Central memory CD4-positive, alpha-beta T cell (primary cell): ENCODE measurements at places on chromosomes 7 and 10.

DNA sequence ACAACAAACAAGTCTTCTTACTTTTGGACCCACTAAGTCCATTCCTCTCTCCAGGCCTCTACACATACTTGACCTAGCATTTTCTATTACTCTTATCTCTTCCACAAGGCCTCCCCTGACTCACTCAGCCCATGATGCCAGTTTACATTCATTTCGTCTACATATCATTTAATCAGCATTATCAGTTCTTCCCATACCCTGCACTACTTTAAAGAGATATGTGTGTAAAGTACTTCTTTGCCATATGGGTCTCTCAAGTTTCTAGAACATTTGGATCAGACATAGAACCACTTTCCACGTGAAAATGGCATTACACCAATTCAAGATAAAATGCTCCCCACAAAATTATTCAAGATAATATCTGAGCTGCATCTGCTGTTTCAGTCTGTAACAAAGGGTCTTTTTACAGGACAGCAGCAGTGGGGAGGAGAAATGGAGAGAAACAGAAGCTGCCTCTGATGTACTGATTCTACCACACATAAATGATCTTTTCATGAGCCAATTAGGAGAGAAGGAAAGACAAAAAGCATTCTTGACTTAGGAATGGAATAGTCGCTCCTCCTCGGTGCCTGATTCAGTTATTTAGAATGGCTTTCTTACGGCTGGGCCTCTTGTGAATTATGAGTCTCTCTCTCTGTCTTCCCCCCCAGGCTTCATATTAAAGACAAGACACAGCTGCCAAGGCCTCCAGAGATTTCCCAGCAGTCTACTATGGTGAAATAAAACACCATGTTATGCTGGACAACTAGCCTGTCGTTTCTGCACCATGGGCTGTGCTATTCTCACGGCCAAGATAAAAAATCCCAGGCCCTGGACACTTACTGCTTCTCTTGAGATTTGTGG, 46.9 kb upstream of the SEPTIN7 start:
- no peak for DNase-seq

DNA sequence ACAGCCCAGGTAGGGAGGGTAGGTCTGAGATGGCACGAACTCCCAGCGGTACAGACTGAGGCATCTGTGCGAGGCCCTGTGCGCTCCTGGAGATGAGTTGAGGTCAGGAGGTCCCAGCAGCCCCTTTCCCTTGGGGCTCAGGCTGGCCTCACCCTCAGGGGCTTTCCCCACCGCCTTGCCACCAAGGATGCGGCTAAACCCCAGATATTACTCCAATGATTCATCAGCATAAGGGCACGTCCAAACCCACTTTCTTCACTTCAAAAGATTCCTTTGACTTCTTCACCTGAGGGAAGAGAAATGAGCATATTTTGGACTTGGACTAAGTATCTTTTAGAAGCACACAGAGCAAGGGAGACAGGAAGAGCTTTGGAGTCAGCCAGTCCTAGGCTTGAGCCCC, 20.3 kb downstream of the UROS start:
- DNase-seq = no peak

DNA sequence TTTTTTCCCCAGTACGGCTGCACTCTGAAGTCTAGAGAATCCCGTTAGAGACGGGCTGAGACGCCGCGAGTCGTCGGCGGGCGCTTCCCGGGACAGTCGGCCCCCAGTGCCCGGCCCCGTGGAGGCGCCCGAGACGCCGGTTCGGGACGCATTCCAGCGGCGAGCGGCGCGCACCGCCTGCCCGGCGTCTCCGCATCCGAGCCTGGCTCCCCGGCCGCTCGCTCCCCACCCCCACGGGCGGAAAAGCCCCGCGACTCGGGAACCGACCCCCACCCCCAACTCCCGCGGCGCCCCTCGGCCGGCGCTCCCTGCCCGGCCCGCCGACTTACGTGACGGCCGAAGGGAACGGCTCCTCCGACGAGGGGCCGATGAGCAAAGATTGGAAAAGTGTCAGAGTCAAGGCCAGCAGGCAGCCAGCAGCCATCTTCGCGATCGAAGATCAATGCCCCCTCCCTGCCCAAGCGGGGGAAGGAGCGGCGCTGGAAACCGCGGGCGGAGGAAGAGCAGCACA, 486 bp downstream of the CACNA2D1 start:
- no peak for DNase-seq

GRCh38 chr10:90319188-90319914, 538.5 kb downstream of the HTR7 start:
- no peak for DNase-seq

DNA sequence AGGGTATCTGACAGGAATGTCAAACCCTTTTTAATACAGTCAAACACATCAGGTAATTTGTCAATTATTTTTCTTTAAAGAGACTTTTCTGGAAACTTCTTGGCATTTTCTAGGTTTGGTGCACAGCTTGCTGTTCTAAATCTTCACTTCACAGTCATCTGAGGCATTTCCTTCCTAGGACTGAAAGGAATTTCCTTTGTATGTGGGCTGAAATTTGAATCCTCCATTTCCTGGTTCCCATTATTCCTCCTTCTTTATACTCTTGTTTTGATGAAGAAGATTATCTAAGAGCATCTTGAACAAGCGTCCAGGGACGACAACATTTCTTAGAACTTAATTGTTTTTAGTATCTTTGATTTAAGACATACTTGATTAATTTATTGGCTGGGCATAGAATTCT, 24.9 kb downstream of the CALD1 start:
- no peak for DNase-seq

- DNase-seq = no peak
These were observed 436 bp upstream of the SLC25A13 start for GRCh38 chr7:96322373-96322695.

GRCh38 chr7:30764030-30764975, 6.9 kb upstream of the MINDY4 start:
- no peak for DNase-seq

DNA sequence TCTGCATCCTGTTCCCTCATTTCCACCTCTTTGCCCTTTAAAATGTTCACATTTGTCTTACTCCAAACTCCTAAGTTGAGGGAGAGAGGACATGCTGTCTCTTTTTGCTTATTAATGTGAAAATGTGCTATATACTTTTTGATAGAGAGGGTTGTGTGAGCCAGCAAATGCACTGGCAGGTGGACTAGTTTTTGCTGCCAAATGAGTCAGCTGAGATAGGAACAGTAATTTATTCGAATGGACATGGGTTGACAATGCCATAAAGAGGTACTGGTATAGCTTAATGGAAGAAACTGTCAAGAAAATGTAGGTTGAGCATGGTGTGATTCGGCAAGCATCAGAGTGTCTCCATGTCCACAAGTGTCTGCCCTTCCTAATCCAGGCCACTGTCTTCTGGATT, 9.2 kb upstream of the TRUB1 start:
- DNase-seq = no peak

DNA sequence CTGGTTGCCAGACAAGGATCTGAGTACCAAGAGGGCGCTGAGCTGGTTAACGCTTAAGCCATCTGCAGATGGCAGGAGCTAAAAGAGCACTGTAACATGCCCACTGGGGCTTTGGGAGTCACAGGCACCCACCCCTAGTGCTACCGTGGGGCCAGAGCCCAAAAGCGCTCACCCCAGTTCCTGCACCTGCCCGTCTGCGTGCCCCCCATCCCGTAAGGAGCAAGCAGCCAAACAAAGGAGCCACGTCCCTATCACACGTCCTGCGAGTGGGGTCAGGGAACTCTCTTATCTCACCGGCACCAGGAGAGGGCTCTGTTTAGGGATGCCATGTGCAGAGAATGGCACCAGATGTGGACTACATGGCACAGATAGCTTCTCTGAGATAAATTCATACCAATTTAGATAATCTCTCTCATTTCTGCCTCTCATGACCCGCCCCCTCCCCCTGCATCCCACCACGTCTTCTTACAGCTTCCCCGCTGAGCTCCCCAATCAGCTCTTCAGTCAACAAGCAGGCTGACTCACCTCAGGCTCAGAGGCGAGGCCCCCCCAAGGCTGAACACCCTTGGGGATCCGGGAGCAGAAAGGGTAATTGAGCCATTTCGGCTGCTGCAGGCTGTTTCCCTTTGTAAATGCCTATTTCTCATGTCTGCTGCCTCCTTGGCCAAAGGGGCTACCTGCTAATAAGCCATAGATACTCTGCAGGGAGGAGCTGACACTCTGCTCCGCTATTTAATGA, 235.7 kb downstream of the GRID1 start:
- DNase-seq = no peak

GRCh38 chr7:129238546-129238945, 13.7 kb downstream of the AHCYL2 start:
- no peak for DNase-seq

DNA sequence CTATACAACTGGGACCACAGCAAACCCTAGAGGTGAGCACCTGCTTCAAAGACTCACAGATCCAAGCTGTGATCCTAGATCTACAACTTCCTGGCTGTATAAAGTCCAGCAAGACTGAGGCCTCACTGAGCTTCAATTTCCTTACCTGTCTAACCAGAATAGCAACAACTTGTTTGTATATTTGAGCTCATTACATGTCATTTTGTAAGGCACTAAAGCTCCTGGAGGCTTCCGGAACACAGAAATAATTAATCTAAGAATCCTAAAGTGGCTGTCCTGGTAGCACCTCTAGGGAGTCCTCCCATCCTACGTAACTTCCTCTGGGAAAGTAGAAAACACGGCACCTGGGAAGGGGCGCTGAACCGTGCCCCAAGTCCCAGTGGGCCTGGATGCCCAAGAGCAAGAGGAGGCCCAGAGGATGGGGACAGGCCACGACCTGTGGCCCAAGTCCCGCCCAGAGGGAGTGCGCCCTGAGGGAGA, 39.4 kb downstream of the HK1 start:
- DNase-seq = no peak

DNA sequence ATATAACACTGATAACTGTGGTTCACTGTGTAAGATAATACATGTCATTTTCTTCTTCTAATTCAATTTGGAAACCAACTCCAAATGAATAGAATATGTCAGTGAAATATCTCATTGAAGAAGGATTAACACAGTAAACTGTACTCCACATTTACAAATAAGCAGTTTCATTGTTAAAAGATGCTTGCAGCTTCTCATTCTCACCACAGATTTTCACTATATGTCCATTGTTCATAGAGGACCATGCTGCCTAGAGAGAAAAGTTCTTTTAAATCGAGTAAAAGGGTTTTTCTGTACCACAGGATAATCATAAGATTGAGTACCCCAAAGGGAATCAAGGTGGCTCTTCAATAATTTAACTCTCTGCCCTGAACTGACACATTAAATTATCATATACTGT, 165.5 kb downstream of the LRRN3 start:
- no peak for DNase-seq

GRCh38 chr10:35635576-35635975, 6.5 kb downstream of the FZD8 start:
- peak; percentile 58 for DNase-seq

DNA sequence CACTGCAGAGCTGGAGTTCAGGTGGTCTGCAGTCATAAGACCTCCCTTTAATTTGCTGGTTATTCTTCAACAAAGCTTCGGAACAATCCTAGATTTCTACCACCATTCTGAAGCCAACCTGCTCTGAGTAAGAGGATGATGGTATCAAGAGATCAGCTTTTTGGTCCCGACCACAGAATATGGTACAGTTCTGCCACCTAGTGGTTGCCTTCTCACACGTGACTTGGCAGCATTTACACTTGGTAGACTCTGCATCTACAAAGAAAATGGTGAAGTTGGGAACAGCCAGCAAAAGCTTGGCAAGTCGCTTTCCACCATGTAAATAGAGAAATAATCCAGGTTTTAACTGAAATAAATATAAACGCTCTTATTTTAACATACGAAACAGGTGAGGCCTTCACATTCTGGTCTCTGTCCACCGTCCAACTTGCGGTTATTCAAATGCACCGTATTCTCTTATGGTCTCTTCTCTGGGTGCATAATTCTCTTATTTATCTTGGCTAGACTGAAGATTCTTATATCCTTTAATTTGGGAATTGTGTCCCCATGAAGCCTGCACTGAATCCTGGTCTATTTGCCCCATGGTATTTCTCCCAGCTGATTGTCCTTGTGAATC, 173.9 kb upstream of the GRM3 start:
- DNase-seq = no peak

GRCh38 chr7:99788554-99788953, 4.6 kb upstream of the CYP3A4 start:
- DNase-seq = no peak

GRCh38 chr7:44131173-44132029, 8.1 kb upstream of the POLD2 start:
- DNase-seq = no peak

GRCh38 chr10:62735464-62736167, 68.9 kb upstream of the ADO start:
- DNase-seq = no peak

- DNase-seq = no peak
These were observed 70.4 kb upstream of the ITPRID1 start for GRCh38 chr7:31443457-31443856.

- DNase-seq = no peak
These were observed 9.6 kb upstream of the PYROXD2 start for GRCh38 chr10:98424295-98425254.

- DNase-seq = no peak
These were observed 74.0 kb downstream of the AASS start for GRCh38 chr7:122070062-122070461.

DNA sequence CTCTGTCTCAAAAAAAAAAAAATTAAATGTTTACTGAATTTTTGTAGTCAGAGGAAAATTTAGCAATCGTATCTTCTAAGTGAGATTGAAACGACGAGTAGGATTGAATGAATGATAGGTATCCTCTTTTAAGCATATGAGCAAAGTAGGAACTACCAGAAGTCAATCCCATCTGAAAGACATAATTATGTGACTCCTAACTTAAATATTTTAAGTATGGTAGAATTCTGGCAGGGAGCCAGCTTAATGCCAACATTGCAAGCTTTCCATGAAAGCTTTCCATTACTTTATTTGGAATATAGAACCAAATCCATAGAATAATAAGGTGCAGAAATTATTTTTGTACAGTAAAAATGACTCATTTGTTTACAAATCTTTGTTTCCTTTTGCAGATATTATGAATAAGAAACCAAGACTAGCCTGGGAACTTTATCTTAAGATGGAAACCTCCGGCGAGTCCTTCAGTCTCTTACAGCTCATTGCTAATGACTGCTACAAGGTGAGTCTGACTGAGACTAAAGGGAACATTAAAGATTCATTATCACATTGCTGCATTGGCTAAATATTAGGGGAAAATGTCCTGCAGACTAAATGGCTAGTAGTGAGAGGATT, 50.2 kb upstream of the UBN2 start:
- DNase-seq = no peak

DNA sequence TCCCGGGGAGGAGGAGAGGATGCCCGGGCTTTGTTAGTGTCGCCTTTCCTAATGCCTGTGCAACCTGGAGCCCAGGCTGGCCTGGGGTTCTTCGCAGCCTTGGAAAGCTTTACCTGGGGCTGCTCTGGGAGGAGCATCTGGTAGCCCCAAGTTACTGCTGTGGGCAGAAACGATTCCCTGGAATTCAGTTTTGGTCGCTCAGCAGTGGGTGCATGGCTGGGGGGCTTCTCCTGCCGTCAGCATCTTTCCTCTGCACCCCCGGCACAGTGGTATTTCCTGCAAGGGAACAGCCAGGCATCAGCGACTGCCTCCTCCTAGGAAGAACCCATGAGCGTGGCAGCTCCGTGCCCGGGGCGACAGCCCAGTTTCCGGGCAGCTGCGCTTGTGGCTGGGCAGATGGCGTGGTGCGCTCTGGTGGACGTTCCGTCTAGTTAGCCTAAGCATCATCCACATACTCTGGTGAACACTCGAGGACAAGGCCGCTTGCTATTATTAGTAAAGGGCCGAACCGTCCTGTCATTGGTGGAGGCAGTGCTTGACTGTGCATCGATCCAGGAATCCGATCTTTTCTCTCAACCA, 107.0 kb upstream of the BTBD16 start:
- no peak for DNase-seq
